ENCODE measurements at places on chromosomes 3 and 15. TPM values are rescaled to one million over a fixed set of nuclear protein-coding genes. Genes with fewer than 3 reads are reported as not detected.

The RETNLB gene
- not detected for total RNA-seq

- no peak for DNase-seq
Observed at GRCh38 chr15:42863572-42864239, 56.9 kb downstream of the TTBK2 start.

The DUOX1 gene
- total RNA-seq = 0.13 TPM

GRCh38 chr3:73419179-73419803 lies 205.4 kb downstream of the PDZRN3 start:
- DNase-seq = peak; percentile 90

- DNase-seq = no peak
Observed at GRCh38 chr3:73832426-73832825, 207.7 kb upstream of the PDZRN3 start.

DNA sequence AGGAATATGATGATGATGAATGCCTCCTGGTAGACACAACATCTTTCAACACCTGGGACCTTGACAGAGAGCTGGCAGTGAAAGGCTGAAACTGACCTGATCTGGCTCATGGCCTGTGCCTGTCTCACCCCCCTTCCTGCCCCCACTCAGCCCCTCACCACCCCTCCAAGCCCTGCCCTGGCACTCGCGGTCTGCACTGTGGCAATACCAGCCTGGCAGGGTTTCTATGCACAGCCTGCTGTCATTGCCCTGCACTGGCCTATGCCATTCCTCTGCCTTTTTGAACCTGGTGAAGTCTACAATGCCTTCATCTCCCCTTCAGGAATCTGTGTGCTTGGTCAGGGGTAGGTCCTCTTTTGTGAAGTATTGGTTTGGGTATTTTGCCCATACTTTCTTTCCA lies 56.5 kb downstream of the ACAD9 start:
- no peak for DNase-seq

DNA sequence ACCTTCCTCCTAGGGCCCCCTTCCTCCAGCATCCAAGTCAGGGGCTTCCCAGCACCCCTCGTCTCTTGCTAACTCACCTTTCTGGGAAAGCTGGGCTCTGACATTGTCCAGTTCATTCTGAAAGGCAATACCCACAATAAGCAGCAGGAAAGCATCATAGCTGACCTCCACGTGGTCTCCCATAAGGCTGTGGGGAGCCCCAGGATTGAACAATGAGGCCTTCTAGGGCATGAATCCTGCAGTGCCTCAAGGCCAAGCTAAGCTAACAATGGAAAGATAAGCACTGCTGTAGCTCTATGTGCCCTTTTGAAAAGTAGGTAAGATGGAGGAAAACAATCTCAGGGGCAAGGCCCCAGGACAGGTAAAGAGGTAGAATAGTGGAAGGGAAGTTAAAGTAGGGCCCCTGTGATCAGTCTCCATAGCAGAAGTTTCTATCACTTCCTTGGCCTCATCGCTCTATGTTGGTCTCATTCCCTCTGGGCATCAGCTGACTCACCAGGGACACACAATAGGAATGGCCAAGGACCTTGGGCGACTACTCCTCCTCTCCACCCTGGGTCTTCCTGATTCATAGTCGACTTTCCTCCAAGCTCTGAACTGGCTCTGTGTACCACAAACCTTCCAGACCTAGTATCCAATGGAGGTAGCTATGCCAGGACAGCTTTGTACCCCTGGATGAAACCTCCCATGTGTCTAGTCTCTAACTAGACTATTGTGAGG lies 11.7 kb downstream of the TRAIP start:
- DNase-seq = no peak

- DNase-seq = peak; percentile 31
Observed at GRCh38 chr15:65275728-65276126, 11.0 kb downstream of the PARP16 start.

The ADAMTS9 gene
- 0.22 TPM for total RNA-seq

GRCh38 chr15:75947092-75947491 lies 43.4 kb downstream of the FBXO22 start:
- peak; percentile 85 for DNase-seq

The GP9 gene
- not detected for total RNA-seq

The IGF2BP2 gene
- 101 TPM for total RNA-seq

DNA sequence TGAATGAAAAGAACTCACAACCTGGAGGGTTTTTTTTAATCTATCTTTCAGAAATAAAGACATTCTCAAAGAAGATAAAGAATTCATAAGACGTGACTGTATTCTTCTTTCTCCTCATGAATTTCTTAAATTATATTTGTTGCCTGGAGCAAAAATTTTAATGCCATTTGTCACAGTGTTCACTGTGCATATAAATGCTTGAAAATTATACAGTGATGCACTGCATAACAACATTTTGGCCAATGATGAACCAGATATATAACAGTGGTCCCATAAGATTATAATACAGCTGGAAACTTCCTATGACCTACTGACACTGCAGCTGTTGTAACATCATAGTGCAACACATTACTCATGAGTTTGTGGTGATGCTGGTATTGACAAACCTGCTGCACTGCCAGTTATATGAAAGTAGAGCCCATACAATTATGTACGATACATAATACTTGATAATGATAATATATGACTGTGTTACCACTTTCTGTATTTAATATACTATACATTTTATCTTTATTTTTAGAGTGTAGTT lies 67.3 kb downstream of the P2RY1 start:
- DNase-seq = no peak

The NOX5 gene
- not detected for total RNA-seq

DNA sequence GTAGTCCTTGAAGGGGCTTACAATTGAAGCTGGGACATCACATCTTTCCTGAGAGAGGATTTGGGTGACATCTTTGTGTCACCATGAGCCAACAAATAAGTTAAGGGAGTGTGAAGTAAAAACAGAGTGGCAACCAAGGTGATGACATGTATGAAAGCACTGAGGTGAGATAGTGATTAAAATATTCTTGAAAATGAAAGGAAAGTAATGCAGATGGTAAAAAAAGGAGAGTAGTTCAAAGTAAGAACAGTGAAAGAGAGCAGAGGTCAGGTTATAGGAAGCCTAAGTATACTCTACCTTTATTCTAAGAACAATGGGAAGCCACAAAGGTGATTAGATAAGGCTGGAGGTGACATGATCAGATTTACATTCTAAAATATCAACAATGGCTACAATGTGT lies 486.1 kb downstream of the DIPK2A start:
- DNase-seq = no peak

The SCAMP5 gene
- 14.2 TPM for total RNA-seq

GRCh38 chr3:78279091-78279490 lies 1239.2 kb downstream of the ROBO2 start:
- no peak for DNase-seq

DNA sequence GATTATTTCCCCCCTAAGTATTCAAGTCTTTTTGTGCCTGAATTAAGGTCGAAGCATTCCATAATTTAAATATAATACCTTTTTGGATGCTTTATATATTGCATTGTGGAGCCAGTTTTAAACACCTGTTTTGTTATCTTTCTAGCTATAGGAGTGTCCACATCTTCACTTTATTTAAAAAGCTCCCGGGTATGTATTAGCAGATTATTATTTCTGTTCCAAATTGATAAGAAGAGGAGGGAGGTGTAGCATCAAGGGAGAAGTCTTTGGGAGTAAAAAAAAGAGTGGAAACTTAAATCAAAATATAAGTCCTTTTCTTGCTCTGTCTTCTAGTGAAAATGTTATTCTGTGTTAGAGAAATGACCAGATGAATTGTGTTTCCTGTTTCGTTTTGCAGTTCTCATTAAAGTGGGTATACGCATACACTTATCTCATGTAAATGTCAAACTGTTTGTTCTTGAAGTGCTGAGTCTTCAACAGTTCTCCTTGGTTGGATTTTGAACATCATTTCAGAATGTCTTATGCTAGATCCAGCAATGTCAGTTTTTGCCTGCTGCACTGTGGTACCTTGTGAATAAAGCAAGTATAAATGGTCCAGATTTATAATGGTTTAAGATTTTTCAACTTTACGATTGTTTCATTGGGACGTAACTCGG lies 105.8 kb downstream of the FNDC3B start:
- no peak for DNase-seq

The MBNL1 gene
- 248 TPM for total RNA-seq

GRCh38 chr3:15708882-15709677 lies 88.7 kb downstream of the ANKRD28 start:
- peak; percentile 41 for DNase-seq

GRCh38 chr15:34647569-34648293 lies 64.3 kb upstream of the GOLGA8B start:
- DNase-seq = no peak

The GABRR3 gene
- not detected for total RNA-seq

All from HFFc6 (cell line).